ENCODE measurements at places on chromosomes 5 and 9.

GRCh38 chr9:94654165-94654894 is 15.0 kb upstream of the FBP1 start:
- DNase-seq: no peak

GRCh38 chr5:61055434-61056006 is 106.7 kb downstream of the SMIM15 start:
- DNase-seq: no peak

- no peak for DNase-seq
Measured at GRCh38 chr5:115873392-115873791, 31.7 kb downstream of the AP3S1 start.

DNA sequence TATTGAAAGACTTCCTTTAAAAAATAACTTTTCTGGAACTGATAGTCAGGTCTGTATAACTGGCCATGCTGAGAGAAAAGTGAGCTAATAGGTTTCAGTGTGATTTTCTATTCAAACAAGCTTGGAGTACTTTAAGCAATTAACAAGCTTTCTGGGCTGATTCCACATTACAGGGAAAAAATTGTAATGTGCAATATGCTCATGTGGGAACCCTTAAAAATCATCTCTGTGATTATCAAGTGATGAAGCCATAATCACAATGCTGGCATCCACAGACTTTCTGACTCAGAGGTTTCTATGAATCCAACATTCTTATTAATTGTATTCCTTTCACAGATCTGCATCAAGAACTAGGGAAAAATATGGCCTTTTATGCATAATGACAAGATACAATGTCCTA is 212.2 kb upstream of the ACO1 start:
- DNase-seq: no peak

GRCh38 chr9:85858056-85858750 is 82.7 kb upstream of the NAA35 start:
- DNase-seq: no peak

DNA sequence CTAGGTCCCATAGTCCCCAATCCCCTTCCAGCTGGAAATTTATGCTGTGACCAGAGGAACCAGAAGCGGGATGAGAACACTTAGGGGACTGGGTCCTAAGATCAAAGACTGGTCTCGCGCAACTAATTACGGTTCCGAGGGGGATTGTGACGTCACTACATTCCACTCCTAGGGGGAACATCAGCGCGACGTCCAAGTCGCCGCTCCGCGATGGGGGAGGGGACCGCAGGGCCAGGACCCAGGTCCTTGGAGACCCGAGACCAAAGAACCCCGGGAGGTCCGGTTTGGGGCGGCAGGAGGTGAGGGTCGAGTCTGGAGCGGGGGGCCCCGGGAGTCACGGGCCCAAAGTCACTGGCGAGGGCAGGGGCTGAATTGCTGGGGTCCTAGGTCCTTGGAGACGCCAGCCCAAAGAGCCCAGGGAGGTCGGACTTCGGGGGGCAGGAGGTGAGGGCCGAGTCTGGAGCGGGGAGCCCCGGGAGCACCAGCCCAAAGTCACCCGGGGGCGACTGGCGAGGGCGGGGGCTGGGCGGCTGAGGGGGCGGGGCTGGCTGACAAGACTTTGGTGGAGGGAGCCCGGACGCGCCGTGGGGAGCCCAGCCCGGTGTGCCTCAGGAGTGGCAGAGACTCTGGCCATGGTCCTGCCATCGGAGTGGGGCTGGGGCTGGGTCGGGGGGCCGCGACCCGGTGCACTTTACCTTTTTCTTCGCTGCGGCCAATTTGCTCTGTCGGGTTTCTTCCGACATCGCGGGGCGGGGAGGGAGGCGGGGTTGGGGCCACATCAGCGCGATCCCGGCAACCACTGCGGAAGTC is at the start of gene GOLGA2:
TSS of gene GOLGA2 (minus strand) at position 810 of the 810 bp plus-strand sequence. CDS start at position 779, 31 bp downstream.
- DNase-seq: peak; percentile 7

DNA sequence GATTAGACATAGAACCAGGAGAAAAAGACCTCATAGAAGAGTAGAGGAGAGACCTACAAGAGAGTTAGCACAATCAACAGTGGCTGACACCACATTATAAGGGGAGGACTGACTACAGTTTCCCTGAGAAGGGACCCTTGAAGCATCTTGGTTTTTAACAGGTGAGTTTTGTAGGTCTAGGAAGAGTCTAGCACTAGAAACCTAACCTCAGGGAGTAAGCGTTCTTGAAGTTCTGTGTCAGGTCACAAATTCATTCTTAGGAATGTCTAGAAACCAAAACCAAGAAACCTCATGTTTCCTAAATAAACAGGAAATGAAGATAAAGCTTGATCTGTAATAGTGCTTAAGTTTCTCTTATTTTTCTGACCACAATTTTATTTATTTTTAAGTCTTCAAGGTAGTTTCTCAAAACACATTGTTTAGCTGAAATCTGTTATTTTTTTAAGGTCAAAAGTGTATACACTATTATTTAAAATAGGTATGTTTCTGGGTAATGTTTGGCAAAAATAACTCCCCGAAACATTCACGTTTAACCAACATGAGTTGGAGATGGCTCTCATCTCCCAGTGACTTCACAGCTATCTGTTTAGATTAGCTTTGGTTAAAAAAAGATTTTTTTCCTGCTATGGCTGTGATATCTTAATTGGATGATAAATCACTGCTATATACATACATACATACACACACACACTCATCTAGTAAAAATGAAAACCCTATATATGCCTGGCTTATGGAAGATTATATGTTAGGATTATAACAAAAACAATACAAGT is 37.1 kb downstream of the MAP3K1 start:
- DNase-seq: no peak

GRCh38 chr5:27341342-27341741 is 303.0 kb upstream of the CDH9 start:
- DNase-seq: no peak

GRCh38 chr5:18792145-18792544 is 1157.9 kb downstream of the TAF11L14 start:
- DNase-seq: no peak

DNA sequence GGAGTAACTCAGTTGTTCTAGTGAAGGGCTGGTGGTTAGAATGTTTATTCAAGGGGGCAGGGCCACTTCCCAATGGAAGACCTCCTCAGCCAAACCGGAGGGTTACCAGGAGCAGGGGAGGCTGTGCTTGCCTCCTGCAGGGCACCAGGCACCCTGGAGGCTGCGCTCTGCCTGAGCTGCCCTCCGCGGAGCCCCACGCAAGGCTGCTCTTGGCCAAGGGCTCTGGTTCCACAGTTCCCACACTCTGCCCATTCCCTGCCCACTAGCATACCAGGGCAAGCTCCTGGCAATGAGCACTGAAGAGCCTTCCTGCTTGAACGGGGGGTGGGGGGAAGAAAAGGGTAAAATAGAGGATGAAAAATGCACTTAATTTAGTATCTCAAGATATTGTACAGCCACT is 35.5 kb upstream of the PTCH1 start:
- DNase-seq: no peak

GRCh38 chr9:137550231-137550621 is at the start of gene PNPLA7:
PNPLA7 (minus strand) TSS chr9:137550402; CDS start chr9:137550197, 205 bp downstream.
- DNase-seq: peak; percentile 73

DNA sequence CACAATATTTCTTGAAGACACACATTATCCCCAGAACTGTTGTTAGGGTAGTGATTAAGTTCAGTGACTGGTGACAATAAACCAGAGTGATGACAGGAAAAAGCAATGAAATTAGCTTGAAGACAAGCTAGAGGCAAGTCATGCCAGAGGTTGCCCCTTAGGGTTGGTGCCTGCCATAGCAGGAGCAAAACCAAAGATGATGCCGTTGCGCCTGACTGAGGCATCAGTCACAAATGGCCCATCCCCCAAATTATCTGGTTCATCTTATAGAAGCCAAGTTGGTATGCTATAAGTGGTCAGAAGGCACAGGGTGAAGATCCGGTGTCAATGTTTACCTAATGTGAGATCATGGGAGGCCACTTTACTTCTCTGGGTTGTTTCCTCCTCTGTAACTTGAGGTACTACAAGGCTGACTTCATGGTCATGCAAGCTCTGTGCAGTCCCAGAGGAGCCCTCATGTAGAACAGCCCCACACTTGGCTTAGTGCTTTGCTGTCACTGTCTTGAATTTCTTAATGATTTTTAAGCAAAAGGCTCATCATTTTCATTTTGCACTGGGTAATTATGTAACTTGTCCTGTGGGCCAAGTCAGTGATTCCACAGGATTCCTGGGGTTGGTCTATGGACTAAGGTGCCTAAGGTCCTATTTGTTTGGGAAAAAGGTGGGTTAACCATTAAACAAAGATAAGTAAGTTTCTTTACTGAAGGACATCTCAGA is 211.3 kb downstream of the MAN2A1 start:
- no peak for DNase-seq

GRCh38 chr9:123099548-123099947 is 66.1 kb downstream of the GPR21 start:
- no peak for DNase-seq

DNA sequence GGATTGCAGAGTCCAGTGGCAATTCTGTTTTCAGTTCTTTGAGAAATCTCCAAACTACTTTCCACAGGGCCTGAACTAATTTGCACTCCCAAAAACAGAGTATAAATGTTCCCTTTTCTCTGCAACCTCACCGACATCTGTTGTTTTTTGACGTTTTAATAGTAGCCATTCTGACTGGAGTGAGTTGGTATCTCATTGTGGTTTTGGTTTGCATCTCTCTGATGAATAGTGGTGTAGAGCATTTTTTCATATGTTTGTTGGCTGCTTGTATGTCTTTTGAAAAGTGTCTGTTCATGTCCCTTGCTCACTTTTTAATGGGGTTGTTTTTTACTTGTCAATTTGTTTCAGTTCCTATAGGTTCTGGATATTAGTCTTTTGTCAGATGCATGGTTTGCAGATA is 72.6 kb downstream of the PALM2AKAP2 start:
- DNase-seq: no peak

DNA sequence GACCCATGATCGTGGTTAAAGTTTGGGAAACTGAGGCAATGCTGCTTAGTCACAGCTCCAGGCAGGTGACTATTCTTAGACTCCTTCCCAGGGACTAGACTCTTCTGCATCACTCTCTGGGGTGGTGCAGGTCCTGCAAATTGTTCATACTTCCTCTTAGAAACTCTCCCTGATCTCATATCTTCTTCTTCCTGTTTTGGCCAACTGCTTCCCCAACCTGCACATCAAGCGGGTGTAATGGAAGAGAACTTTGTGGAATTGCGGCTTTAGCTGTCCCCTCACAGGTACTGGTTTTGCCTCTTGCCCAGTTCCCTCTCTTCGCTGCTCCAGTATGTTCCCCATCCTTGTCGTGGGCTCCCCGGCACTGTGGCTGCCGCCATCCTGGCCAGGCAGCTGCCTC is 111.5 kb upstream of the CTSL start:
- DNase-seq: no peak

DNA sequence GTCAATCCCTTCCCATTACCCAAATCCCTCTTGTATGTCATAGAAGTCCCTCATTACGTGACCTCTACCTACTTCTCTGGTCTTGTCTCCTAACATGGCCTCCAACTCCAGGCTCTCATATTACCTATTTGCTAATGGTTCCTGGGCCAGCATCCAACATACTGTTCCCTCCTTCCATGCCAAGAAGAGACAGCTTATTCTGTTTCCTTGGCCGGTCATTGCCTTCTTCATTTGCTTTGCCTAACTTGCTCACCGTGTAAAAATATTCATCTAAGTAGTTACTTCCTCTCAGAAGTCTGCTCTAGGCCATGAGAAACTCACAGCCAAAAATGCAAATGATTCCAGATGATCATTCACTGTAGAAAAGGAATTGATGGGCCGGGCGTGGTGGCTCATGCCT is 8.9 kb upstream of the IL6ST start:
- no peak for DNase-seq

GRCh38 chr5:105687493-105687892 is 1983.2 kb downstream of the EFNA5 start:
- no peak for DNase-seq

- DNase-seq: peak; percentile 45
Measured at GRCh38 chr9:136220017-136220729, 15.2 kb upstream of the LHX3 start.

- no peak for DNase-seq
Measured at GRCh38 chr9:115786321-115786720, 367.3 kb upstream of the PAPPA start.

- DNase-seq: no peak
Measured at GRCh38 chr9:3268223-3268622, 257.6 kb downstream of the RFX3 start.

GRCh38 chr5:140267201-140267540 is 35.7 kb downstream of the PFDN1 start:
- no peak for DNase-seq
